Activated CD4-positive, alpha-beta T cell treated with anti-CD3 and anti-CD28 coated beads, Interleukin-2, amount 10 ng/mL, durations not matched to agents 7 days and 5 days (primary cell): ENCODE measurements at places on chromosomes 1 and 21. TPM values are rescaled to one million over a fixed set of nuclear protein-coding genes. Genes with fewer than 3 reads are reported as not detected.

GRCh38 chr1:92301021-92301420, 2.2 kb downstream of the RPAP2 start:
- H3K4me3 ChIP-seq: no peak overlapping the region
- H3K27me3 ChIP-seq: no peaks in the 10 kb centered on the region

- H3K4me1 ChIP-seq: peaks cover 13% of the 10 kb centered on the region
- no peak for DNase-seq
- no peak overlapping the region for H3K27ac ChIP-seq
- H3K36me3 ChIP-seq: peaks cover 17% of the 10 kb centered on the region
Measured at GRCh38 chr1:153929981-153930948, 7.5 kb upstream of the GATAD2B start.

- H3K36me3 ChIP-seq: no peaks in the 10 kb centered on the region
- no peak overlapping the region for H3K4me3 ChIP-seq
- no peak for DNase-seq
- no peaks in the 10 kb centered on the region for H3K4me1 ChIP-seq
- H3K27ac ChIP-seq: no peak overlapping the region
Measured at GRCh38 chr1:59617434-59617833, 197.3 kb upstream of the HOOK1 start.

Gene SYDE2
- 1.6 TPM for total RNA-seq

GRCh38 chr1:10973552-10973951, 38.9 kb upstream of the TARDBP start:
- no peak overlapping the region for H3K27ac ChIP-seq
- H3K4me3 ChIP-seq: no peak overlapping the region
- peaks cover 6% of the 10 kb centered on the region for H3K27me3 ChIP-seq

Gene PGLYRP4
- total RNA-seq: not detected
